Uterus (tissue), 4 donors: ENCODE measurements at places on chromosomes 5 and 9.

DNA sequence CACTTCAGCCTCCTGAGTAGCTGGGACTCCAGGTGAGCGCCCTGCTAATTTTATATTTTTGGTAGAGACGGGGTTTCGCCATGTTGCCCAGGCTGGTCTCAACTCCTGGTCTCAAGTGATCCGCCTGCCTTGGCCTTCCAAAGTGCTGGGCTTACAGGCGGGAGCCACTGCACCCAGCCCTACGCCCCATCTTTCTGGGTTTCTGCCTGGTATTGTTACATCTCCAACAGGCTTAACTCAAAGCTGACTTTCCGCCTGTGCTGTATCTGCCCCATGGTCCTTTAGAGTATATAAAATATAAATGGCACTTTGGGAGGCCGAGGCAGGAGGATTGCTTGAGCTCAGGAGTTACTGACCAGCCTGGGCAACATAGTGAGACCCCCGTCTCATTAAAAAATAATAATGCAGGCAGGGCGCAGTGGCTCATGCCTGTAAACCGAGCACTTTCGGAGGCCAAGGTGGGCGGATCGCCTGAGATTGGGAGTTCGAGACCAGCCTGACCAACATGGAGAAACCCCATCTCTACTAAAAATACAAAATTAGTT is 36.5 kb upstream of the GLDC start:
- peak; percentile 15 for DNase-seq

GRCh38 chr5:157533011-157533481 is 42.5 kb downstream of the ADAM19 start:
- DNase-seq, result no peak

DNA sequence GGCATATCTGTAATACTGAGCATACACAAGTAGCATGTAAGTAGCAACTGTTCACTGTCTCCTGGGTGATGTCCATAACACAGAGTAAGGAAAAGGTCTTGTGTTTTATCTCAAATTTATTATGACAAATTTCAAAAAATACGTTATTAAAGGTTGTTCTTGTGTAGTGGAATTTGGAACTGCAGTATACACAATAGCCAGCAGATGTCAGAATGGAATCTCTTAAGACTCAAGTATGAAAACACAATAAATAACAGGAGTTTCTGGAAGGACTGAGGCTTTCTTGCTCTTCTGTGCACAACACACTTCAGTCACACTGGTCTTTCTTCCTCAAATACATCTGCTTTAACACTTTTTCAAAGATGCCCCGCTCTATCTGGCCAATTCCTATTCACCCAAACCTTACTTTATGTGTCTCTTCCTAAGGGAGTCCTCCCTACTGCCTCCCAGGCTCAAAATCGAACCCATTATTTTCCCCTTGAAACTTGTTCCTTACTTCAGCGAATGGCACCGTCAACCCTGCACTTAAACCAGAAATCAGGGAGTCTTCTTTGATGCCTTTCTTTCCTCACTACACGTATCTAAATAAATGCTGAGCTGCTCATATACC is 6.5 kb upstream of the FBXO10 start:
- DNase-seq, result no peak

- DNase-seq, result no peak
Measured at GRCh38 chr5:6398570-6399230, 20.4 kb upstream of the MED10 start.

- no peak for DNase-seq
Measured at GRCh38 chr9:18910916-18911315, 122.1 kb downstream of the SAXO1 start.

GRCh38 chr5:134714541-134714940 is 23.8 kb upstream of the CAMLG start:
- DNase-seq, result no peak

DNA sequence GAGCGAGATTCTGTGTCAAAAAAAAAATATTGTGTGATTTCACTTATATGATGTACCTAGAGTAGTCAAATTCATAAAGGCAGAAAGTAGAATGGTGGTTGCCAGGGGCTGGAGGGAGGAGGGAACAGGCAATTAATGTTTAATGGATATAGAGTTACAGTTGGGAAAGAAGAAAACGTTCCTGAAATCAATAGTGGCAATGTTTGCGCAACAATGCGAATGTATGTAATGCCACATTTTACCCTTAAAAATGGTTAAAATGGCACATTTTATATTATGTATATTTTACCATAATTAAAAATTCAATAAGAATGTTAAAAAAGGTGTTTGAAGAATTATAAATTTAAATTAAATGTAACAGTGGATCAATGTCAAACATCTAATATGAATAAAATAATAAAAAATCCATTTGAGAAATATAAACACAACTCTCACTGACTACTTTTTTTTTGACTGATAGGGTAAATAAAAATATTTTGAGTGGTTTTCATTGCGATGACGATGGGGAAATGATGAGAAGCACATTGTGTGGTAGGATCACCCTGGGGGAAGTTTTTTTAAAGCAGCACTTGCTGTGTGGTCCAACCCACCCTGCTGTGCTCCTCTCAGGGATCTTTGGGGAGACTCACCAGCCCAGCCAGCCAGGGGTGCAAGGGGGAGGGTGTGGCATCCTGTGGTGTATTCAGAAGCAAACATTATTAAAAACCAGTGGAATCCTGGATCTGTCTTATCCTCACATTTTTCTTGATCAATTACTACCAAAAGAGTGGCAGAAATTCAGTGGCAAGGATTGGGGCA is 4.3 kb downstream of the FYB1 start:
- no peak for DNase-seq

- DNase-seq, result no peak
Measured at GRCh38 chr5:53362521-53362941, 117.9 kb upstream of the FST start.

DNA sequence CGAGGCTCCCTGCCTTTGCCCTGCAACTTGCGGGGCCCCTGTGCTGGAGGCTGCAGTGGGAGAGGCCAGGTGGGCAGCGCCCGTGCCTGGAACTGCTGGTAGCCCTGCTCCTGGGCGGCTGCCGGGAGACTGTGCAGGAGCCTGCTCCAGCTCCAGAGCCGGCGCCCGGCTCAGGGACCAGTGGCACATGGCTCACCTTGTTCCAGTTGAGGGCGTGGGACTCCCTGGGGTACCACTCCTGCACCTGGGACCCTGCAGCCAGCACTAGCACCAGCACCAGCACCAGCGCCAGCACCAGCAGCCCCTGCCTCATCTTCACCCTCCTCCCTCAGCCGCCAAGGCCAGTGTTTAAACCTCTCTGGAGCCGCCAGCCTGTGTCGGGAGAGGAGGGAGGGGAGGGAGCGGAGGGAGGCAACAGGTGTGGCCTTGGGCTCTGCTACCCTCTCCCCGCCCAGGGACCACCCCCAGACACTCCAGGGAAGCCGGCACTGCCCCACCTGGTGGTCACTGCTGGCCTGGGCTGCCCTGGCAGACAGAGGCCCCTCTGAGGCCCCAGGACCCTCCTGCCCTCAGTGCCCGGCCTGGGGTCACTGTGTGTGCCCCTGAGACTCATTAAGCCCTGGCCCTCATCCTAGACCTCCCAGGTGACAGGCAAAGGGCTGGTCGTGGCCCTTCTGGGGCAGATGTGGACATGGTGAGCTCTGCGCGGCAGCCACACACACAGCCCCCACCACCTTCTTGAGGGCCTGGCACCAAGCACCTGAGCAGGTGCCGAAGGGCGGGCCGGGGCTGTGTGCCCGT is at the start of gene LCN10:
TSS of gene LCN10 (minus strand) at position 350 of the 801 bp plus-strand sequence. CDS start at position 313, 37 bp downstream.
- DNase-seq, result no peak

- no peak for DNase-seq
Measured at GRCh38 chr5:81855591-81855990, 104.7 kb upstream of the SSBP2 start.

DNA sequence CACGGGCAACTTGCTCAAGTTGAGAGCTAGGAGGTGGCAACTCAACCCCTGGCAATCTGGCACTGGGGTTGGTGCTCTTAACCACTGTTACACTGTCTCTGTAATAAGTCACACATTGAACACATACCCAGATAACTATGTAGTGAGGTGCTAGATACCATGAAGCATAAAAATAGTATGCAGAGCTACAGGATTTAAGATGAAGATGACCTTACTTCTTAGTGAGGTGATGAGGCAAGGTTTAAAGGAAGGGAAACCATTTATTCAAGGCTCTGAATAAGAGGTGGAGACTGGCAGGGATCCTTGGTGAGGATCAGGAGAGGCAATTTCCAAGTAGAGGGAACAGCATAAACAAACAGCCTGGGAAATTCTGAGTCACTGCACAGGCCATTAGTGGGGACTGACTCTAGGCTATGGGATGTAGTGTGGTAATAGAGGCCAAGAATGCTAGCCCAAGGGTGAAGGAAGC is 67.6 kb upstream of the NR3C1 start:
- no peak for DNase-seq

DNA sequence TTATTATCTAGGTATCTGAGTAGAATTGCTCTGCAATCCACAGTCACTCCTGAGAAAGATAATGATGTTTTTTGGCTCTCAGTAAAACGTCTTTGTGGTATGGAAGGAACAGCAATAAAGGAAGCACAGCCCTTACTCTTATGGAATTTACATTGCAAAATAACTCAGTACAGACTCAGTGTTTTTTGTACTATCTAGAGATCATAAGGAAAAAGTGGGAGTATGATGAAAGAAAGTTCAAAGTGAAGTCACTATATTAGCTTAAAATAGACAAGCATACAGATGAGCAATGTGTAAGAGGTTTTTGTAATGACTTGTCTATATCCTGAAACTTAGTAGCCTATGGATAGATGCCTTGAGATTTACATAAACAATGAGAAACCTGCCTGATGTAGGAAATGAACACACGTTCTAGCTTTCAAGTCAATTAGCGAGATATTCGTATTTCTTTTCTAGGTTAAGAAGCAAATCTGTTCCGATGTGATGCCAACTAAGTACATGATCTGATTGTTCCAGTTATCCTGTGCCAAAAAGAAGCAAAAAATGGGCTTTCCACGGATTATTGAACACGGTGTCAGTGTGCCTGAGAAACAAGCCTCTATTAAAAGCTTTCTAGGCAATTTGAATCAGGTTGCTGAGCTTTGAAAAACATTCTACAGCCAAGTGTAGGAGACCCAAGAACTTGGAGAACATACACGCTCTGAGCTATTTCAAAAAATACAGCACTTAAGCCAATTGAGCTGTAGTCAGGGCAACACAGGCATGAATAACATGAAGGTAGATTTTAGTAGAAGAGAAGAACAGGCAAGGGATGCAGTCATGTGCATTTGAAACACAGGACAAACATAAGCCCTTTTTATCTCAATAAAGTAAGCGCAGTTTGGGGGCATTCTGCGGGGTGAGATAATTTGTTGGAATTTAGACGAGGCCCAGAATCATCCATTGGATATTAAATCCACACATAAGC is 86.3 kb upstream of the TAF11L2 start:
- no peak for DNase-seq

- no peak for DNase-seq
Measured at GRCh38 chr5:43036409-43036808, 3.7 kb downstream of the ANXA2R start.

GRCh38 chr5:68287976-68288706 is 72.6 kb downstream of the PIK3R1 start:
- DNase-seq, result peak; percentile 66

- no peak for DNase-seq
Measured at GRCh38 chr5:147408980-147409379, 100.9 kb downstream of the DPYSL3 start.

DNA sequence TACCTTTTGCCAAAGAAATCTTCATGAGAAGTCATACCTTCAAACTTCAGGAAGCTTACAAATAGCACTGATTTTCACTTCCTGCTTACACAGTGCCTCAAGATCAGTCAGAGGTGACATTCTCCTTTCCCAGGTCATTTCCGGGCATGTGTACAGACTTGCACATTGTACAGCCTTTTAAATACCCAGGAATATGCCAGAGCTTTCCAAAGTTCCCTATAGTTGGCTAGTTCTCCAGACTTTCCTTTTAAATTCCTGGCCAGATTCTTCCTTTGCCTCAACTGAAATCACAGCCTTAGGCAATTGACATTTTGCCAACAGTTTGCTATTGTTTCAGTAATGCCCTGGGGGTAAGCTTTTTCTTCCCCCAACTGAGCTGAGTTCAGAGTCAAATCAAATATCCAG is 47.2 kb downstream of the RFX3 start:
- no peak for DNase-seq

GRCh38 chr9:91163773-91164471 is 197.8 kb downstream of the AUH start:
- DNase-seq, result no peak

DNA sequence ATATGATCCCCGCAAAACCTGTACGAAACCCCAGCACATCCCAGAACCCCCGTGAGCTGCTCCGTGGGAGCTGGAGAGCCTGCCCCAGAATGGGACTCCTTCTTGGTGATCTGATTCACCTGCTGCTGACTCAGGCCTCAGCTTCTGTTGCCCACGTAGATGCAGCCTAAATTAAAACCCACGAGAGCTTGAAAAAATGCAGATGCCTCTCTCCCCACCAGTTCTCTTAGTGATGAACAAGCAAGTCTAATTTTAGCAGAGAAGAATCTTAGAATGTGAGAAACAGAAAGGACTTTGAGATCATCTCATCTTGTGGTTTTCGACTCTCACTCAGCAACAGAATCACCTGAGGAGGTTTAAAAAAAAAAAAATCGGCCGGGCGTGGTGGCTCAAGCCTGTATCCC is 57.6 kb downstream of the TMOD1 start:
- DNase-seq, result peak; percentile 83

DNA sequence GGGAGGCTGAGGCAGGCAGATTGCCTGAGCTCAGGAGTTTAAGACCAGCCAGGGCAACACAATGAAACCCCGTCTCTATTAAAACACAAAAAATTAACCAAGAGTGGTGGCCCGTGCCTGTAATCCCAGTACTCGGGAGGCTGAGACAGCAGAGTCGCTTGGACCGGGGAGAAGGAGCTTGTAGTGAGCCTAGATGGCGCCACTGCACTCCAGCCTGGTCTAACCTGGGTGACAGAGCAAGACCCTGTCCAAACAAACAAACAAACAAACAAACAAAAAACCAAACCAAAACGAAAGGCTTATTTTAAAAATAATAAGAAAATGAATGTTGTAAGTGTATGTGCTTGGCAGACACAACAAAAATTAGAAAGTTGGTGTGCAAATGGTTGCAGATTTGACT is 536.3 kb upstream of the PTPRD start:
- no peak for DNase-seq

DNA sequence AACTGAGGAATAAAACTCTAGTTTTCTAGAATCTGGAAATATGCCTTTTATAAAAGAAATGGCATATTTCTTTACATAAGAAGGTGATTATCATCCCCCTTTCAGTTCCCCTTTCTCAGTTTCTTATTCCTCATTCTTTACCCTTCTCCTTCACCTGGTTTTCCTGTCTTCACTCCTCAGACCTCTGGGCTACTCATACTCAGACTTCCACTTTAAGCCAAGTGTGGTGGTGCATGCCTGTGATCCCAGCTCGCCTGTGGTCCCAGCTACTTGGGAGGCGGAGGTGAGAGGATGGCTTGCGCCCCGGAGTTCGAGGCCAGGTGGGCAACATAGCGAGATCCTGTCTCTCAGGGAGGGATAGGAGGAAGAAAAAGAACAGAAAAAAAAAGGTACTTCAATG is 57.2 kb downstream of the RANBP6 start:
- DNase-seq, result no peak

- DNase-seq, result no peak
Measured at GRCh38 chr9:4080921-4081895, 218.7 kb downstream of the GLIS3 start.

- DNase-seq, result no peak
Measured at GRCh38 chr9:134562146-134562849, 79.3 kb upstream of the COL5A1 start.
